ENCODE measurements at places on chromosomes 6 and 20.

GRCh38 chr6:107267006-107267405, 151.7 kb upstream of the BEND3 start:
- no peak for DNase-seq

GRCh38 chr6:51382847-51383246, 564.2 kb downstream of the TFAP2B start:
- DNase-seq: no peak

GRCh38 chr6:100084991-100085364, 91.0 kb upstream of the MCHR2 start:
- DNase-seq: no peak

- DNase-seq: no peak
Observed at GRCh38 chr6:167710363-167710920, 116.3 kb upstream of the AFDN start.

DNA sequence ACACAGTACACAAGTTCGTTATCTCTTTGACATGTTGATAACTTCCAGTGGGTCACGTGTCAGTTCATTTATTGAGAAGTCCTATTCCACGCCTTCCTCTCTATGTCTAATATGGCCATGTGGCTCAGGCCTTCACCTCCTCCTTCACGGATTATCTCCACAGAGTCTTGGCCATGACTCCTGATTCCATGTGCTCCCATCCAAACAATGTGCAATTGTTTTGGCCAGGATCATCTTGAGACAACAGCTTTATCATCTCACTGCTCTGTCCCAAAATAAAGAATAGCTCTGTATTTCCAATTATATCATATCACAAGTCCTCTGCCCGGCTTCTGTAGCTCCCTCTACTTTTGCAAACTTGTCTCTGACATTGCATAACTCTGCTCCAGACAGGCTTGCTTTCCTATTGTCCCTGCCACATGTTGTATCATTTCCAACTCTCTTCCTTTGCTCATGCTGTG, 11.1 kb upstream of the TXNDC5 start:
- DNase-seq: no peak

GRCh38 chr6:112215488-112216284, 38.7 kb downstream of the LAMA4 start:
- no peak for DNase-seq

GRCh38 chr20:35021063-35021462, 65.4 kb downstream of the MYH7B start:
- DNase-seq: no peak

DNA sequence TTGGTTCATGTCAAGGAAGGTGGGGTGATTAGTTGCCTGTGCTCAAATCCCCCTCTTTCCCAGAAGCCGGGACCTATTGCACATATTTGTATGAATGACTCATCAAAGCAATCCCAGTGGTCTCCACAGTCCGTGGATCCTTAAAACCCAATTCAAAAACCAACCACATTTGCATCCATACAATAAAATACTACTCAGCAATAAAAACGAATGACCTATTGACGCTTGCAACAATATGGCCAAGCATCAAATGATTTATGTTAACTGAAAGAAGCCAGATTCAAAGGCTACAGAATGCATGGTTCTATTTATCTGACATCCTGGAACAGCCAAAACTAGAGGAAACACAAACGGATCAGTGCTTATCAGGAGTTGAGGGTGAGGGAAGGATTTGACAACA, 275.4 kb downstream of the PTPRT start:
- DNase-seq: no peak

GRCh38 chr6:94344866-94345265, 925.5 kb upstream of the EPHA7 start:
- DNase-seq: no peak

- DNase-seq: no peak
Observed at GRCh38 chr20:24361541-24361940, 107.9 kb upstream of the SYNDIG1 start.

GRCh38 chr6:6734479-6735465, 146.3 kb downstream of the LY86 start:
- no peak for DNase-seq

DNA sequence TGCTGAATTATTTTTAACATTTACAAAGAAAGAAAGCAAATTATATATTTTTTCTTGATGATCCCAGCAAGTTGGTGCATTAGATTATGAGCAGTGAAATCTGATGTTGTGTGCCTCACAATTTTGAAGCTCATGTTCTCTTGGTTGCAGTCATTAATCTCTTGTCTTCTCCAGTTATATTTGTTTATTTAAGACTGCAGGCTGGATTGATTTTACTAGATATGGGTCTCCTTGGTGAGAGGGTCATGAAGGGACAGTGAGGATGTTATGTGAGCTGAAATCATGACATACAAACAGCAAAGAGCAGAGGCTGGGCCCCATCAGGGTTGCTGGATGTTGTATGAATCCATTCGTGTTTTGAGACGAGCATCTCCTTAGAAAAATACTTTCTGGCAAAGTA, 64.2 kb upstream of the AKIRIN2 start:
- DNase-seq: no peak

DNA sequence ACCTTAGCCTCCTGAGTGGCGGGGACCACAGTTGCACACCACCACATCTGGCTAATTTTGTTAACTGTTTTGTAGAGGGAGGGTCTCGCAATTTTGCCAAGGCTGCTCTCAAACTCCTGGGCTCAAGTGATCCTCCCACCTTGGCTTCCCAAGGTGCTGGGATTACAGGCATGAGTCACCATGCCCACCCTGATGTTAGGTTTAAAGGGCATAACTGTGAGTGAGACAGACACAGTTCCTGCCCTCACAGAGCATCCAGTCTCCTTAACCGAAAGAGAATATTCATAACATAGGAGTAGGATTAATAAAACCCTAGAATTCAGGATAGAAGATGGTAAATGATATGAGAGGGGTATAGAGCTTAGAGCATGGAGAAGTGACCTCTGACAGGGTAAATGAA, 3.1 kb upstream of the SPATA2 start:
- no peak for DNase-seq
